ENCODE measurements at places on chromosomes 2 and 18.

DNA sequence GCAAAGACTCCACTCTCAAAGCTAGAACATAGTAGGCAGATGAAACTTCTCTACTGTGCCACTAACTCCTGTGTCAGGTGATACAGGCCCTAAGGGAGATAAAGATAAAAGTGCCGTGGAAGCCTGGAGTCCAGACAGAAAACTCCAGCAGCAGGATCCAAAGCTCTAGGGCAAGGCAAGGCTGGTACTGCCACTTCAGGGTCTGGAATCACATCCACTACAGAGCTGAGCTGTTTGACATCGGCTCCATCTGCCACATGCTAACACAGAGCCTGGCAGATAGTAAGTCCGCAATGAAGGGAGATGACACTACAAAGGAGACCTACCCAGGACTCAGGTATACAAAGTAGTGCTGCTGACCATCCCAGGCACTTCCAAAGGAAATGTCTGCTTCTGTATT, 34.4 kb downstream of the EPG5 start:
- no peaks in the 10 kb centered on the region for H3K36me3 ChIP-seq
- no peak for DNase-seq
- H3K4me3 ChIP-seq = no peak overlapping the region
- H3K4me1 ChIP-seq = no peaks in the 10 kb centered on the region

DNA sequence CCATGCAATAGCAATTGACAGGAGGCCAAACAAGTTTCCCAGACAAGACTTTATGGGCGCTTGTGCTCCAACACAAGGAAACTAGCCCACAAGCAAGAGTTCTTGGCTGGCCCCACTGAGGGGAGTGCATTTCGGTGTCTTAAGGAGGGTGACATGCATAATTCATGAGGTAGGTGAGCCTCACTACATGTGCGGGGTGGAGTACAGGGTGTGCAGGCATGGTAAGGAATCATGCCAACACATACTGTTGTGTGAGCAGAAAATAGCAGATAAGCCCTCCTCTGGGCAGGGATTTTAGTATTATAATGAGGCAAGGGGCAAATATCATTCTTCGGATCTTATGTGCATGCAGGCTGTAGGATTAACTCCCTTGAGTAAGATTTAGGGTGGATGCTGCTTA, 78.7 kb upstream of the SLC1A4 start:
- no peaks in the 10 kb centered on the region for H3K36me3 ChIP-seq
- no peak overlapping the region for H3K27ac ChIP-seq
- no peaks in the 10 kb centered on the region for H3K4me1 ChIP-seq
- no peak overlapping the region for H3K4me3 ChIP-seq

GRCh38 chr2:34423301-34423700, 824.2 kb upstream of the FAM98A start:
- H3K4me3 ChIP-seq = no peak overlapping the region
- no peaks in the 10 kb centered on the region for H3K36me3 ChIP-seq
- DNase-seq = no peak
- no peaks in the 10 kb centered on the region for H3K4me1 ChIP-seq
- no peak overlapping the region for H3K27ac ChIP-seq
- no peaks in the 10 kb centered on the region for H3K27me3 ChIP-seq

- H3K4me1 ChIP-seq = no peaks in the 10 kb centered on the region
- no peaks in the 10 kb centered on the region for H3K36me3 ChIP-seq
- DNase-seq = no peak
- H3K27ac ChIP-seq = no peak overlapping the region
Observed at GRCh38 chr2:227789803-227790202, 23.8 kb upstream of the CCL20 start.
